ENCODE measurements at places on chromosomes 13 and 19. TPM values are rescaled to one million over a fixed set of nuclear protein-coding genes. Genes with fewer than 3 reads are reported as not detected.

ZNF558 gene
- total RNA-seq = not detected

FFAR2 gene
- 0.46 TPM for total RNA-seq

DNA sequence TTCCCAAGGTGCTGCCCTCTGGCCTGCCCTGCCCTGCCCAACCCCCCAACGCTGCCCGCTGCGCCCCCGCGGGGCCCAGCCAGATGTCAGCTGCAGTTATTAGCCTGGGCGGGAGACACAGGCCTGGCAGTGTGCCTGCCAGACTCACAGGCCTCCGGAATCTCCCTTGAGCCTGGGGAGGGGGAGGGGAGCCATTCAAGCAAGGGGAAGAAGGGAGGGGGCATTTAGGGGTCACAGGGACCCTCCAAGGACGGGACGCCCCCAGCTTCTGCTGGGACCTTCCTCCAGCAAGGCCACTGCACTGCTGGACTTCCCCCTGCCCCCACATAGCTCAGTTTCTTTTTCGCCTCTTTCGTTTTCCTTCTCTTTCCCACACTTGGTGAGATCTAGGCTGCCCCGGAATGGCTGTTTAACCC, 2.6 kb upstream of the JUNB start:
- DNase-seq = no peak

DNA sequence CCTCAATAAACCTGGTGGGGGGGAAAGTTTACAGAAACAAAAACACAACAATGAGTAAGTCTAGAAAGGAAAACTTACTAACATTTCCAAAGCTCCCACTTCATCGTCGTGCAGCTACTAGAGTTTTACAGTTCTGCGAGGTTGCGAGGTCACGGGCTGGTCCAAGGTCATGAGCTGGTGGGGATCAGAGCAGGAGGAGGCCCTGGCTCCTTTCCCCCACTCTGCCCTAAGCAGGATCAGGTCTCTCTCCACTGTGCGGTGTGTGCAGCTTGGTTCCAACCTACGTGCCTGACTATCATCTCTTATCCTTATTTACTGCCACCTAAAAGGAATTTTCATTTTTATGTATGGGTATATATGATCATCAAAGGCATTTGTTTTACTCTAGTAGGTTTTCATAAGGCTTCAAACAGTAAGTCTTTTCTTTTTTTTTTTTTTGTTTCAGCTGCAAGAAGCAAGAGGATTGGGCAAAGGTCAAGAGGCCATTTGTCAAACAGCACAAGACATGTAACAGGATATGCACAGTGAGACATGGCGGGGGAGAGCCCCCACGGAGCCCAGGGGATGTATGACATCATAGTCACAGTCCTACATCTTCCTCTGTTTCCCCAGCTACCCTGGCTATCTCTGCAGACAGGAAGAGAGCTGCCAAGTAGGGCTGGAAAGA, 76.6 kb upstream of the POMP start:
- no peak for DNase-seq

DNA sequence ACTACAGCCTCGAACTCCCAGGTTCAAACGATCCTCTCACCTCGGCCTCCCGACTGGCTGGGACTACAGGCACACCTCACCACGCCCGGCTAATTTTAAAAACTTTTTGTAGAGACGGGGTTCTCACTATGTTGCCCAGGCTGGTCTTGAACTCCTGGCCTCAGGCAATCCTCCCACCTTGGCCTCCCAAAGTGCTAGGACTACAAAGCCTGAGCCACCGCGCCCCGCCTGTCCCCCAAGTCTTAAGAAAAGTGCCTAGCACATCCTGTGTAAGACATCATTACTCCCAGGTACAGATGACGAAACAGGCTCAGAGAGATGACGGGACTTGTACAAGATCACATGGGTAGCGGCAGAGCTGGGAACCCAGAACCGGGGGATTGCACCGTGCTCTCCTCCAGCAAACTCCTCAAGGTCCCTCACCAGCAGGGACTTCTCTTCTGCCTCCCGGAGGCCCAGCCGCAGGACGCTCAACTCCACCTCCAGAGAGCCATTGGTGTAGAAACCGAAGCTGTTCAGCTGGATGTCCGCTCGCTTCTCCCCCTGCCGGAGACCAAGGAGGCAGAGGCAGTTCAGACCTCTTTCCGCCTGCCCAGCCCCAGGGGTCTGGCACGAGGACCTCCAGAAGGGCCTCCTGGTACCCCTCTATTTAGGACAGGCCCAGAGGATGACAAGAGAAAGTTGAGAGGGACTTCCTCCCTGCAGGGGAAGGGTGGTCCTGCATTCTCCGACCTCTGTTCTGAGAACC, 1.0 kb downstream of the GPR108 start:
- peak; percentile 77 for DNase-seq

ZNF628 gene
- total RNA-seq = 8.7 TPM

Measured in endothelial cell (in vitro differentiated cells).